Myometrial cell (primary cell): ENCODE measurements at places on chromosomes 6 and 20. TPM values are rescaled to one million over a fixed set of nuclear protein-coding genes. Genes with fewer than 3 reads are reported as not detected.

The YTHDF1 gene
- total RNA-seq = 15.6 and 19.8 TPM in 2 replicates

The ENPP4 gene
- under 0.01 TPM in 1 of 2 replicates, not detected in the other for total RNA-seq

The SLPI gene
- total RNA-seq = not detected in 2 replicates

The ZNF311 gene
- 0.29 and 1.2 TPM in 2 replicates for total RNA-seq

The RSPO3 gene
- not detected in 2 replicates for total RNA-seq

The SFTA2 gene
- total RNA-seq = not detected in 2 replicates

The RAD21L1 gene
- total RNA-seq = 0.18 and 0.29 TPM in 2 replicates

The KHDC1L gene
- total RNA-seq = not detected in 2 replicates

The FKBP1A gene
- total RNA-seq = 185 and 204 TPM in 2 replicates

The LGSN gene
- not detected in 2 replicates for total RNA-seq

The IL20RA gene
- total RNA-seq = 0.29 and 1.2 TPM in 2 replicates

The CFAP61 gene
- not detected in 2 replicates for total RNA-seq

The APOBEC2 gene
- not detected in 2 replicates for total RNA-seq

The OR2J3 gene
- not detected in 2 replicates for total RNA-seq

The MCHR2 gene
- total RNA-seq = not detected in 2 replicates

The DYNLT2 gene
- 0.35 and 1.7 TPM in 2 replicates for total RNA-seq

The TREML2 gene
- total RNA-seq = not detected in 2 replicates

The SAMD5 gene
- total RNA-seq = 0.29 and 1.2 TPM in 2 replicates

The MUCL3 gene
- total RNA-seq = not detected in 2 replicates

The C6orf163 gene
- total RNA-seq = 0.35 TPM in 1 of 2 replicates, not detected in the other

The CST2 gene
- total RNA-seq = not detected in 2 replicates

The TSPO2 gene
- not detected in 2 replicates for total RNA-seq

The IL17A gene
- not detected in 2 replicates for total RNA-seq

The LCA5 gene
- 4.0 and 4.1 TPM in 2 replicates for total RNA-seq

The HS3ST5 gene
- under 0.01 TPM in 1 of 2 replicates, not detected in the other for total RNA-seq

The ARMC12 gene
- 0.86 and 0.89 TPM in 2 replicates for total RNA-seq

The ESR1 gene
- total RNA-seq = 0.86 and 1.6 TPM in 2 replicates

The PRL gene
- total RNA-seq = not detected in 2 replicates

The RSPH9 gene
- 0.86 and 1.2 TPM in 2 replicates for total RNA-seq

The CD40 gene
- 6.7 and 11.8 TPM in 2 replicates for total RNA-seq
